ENCODE measurements at places on chromosomes 12 and 14.

DNA sequence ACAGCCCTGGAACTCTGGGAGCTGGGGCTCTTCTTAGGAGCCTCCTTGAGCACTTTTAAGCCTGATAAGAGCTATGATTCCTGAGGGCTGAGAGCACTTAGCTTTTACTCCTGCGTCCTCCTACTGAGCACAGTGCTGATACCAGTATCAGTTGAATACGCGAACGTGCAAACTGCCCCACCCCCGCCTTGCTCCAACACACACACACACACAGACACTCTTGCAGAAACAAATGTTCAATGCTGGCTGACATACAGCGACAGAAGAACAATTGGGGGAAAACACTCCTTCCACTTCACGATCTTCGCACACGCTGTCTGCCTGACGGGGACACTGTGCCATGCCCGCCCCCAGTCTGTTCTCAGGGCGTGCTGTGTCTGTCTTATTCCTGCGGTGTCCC is 57.2 kb upstream of the DLK1 start:
- no peak for DNase-seq

- DNase-seq = no peak
These were observed 34.1 kb upstream of the COCH start for GRCh38 chr14:30840086-30840779.

DNA sequence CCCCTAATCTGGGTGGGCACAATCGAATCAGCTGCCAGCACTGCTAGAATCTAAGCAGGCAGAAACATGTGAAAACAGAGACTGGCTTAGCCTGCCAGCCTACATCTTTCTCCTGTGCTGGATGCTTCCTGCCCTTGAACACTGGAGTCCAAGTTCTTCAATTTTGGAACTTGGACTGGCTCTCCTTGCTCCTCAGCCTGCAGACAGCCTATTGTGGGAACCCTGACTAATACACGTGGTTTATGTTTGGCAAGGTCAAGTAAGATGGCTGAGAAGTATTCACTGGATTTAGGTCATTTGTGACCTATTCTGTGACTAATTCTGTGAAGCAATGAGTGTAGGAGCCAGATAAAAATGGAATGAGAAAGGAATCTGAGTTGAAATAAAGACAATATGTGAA is 11.0 kb downstream of the GPR135 start:
- no peak for DNase-seq

- no peak for DNase-seq
These were observed 62.4 kb downstream of the PPM1A start for GRCh38 chr14:60311417-60311816.

- DNase-seq = no peak
These were observed 198.4 kb downstream of the KLHL28 start for GRCh38 chr14:44763356-44763755.

DNA sequence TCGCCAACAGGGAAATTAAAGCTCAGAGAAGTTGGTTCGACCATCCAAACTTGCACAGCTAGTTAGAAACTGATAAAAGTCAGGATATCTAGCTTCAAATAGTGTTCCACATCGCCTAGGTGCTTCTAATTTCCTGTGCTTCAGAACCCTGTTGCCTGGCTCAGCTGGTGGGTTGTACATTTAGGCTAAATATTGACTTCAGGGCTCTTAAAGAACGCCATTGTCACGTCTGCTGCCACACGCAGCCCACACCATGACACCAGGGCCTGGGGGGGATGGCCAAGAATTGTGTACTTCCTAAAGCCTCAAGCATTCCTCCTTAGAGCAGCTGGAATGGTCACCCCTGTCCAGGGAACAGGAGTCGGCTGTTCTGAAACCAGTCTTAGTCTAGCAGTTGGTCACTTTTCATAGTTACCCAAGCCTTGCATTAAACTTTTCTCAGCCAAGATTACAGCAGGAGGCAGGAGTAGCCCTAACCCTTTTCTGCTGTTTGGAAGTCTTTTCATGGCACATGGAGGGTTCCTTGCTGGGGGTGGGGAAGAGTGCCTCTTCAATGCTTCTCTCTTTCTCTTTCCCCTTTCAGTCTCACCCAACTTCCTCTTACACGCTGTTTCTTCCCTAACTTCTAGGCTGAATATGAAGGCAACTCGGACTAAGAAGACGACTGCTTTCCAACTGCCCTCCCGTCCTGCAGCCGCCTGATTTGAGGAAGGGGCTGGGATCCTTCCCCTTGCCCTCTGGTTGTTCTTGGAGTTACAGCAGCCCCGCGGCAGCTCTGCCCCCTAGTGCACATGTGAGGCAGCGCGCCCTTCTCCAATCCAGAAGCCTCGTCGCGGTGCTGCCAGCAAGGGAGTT is 17.1 kb downstream of the FOS start:
- peak; percentile 90 for DNase-seq

GRCh38 chr12:85569261-85569660 is 266.9 kb downstream of the RASSF9 start:
- DNase-seq = no peak

Measured in ecto neural progenitor cell (in vitro differentiated cells).